Activated gamma-delta T cell (primary cell): ENCODE measurements at places on chromosomes 4 and X.

GRCh38 chr4:82851885-82852750 is 38.8 kb downstream of the SEC31A start:
- no peak for DNase-seq

GRCh38 chr4:165678236-165678935 is 194.7 kb upstream of the TLL1 start:
- no peak for DNase-seq

DNA sequence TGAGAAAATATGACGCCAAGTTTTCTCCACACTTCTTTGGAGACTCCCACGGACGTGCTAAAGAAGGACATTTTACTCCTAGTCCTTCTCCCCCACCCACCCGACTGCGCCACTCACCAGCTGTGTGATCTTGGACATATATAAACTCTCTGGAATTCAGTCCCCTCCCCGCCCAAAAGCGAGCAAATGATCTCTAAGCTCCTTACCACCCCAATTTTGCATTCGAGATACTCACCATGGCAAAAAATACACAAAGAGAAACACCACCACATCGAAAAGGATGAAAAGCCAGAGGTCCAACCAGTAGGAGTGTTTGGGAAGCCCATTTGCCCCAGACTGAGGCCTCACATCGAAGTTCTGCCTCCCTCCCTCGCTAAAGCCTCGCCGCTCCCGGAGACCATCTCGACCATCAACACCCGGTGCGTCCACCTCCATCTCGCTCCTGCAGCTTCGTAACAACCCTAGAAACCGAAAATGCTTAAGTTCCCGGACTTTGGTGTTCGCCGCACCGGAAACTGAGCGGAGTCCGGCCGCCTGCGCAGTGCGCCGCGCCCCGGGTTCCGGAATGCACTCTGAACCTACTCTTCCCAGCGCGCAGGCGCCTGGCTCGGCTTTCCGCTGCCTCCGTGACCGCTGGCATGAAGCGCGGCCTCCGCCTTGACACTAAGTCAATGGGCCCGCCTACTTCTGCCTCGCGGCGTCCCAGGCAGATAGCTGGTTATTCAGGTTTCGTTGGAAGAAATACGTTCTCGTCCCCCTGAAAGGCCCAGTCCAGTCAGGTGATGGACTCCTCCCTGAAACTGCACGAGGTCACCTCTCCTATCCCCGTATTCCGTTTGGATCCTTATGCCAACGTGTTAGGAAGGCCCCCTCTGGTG is 21.6 kb downstream of the FABP2 start:
- no peak for DNase-seq

DNA sequence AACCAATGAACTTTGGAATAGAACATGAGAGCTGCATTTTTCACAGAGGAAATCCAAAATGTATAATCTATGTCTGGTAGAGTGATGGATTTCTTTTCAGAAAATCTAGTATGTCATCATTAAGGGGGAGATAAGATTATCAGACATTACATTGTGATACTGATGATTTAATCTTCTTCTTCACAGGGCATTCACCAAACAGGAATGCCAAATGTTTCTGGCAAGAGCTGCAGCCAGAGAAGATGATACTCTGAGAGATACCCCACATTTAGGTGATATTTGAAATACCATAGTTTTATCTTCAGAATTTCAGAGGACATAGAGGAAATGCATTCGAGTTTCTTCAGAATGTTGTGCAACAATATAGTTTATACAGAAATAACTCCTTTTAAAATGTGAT is 1523.7 kb upstream of the ADGRL3 start:
- no peak for DNase-seq

- peak; percentile 55 for DNase-seq
Measured at GRCh38 chrX:44343412-44344141, at the start of gene EFHC2. Gene EFHC2, minus strand, starts transcription at chrX:44343672. Its CDS starts 84 bp downstream, at chrX:44343588.

DNA sequence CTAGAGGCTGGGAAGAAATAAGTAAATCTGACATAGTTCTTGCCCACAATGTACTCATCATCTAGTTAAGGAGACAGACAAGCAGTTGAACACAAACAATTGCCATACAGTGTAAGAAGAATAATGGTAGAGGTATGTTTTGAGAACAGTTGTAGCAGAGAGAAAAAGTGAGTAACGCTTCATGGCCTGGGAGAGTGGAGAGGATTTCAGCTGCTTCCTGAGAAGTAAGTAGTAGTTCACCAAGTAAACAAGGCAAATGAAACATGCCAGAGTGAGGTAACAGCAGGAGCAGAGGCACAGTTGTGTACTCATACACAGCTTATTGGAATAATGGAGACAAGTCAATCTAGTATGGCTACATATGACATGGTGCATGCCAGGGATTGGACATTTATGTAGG is 53.6 kb upstream of the RAP2C start:
- no peak for DNase-seq

- DNase-seq, result no peak
Measured at GRCh38 chrX:10108288-10108687, 48.5 kb upstream of the CLCN4 start.

- no peak for DNase-seq
Measured at GRCh38 chr4:57344296-57344695, 234.1 kb upstream of the IGFBP7 start.

- no peak for DNase-seq
Measured at GRCh38 chrX:95612350-95612749, 1072.3 kb upstream of the DIAPH2 start.

GRCh38 chrX:124594017-124594651 is 247.8 kb downstream of the SH2D1A start:
- no peak for DNase-seq

- no peak for DNase-seq
Measured at GRCh38 chr4:153809307-153809706, 20.4 kb upstream of the SFRP2 start.

- DNase-seq, result no peak
Measured at GRCh38 chrX:84830836-84831235, 172.8 kb upstream of the APOOL start.

- DNase-seq, result no peak
Measured at GRCh38 chr4:72975488-72975784, 94.1 kb downstream of the COX18 start.

GRCh38 chr4:2761035-2761923 is 5.1 kb upstream of the TNIP2 start:
- no peak for DNase-seq

GRCh38 chr4:76748649-76749048 is 149.3 kb downstream of the SOWAHB start:
- DNase-seq, result no peak

GRCh38 chrX:119093991-119094735 is 21.4 kb downstream of the CT47C1 start:
- no peak for DNase-seq

GRCh38 chrX:65589304-65589703 is 54.7 kb upstream of the LAS1L start:
- DNase-seq, result no peak

GRCh38 chrX:145821898-145822571 is 4.4 kb downstream of the SLITRK2 start:
- no peak for DNase-seq

DNA sequence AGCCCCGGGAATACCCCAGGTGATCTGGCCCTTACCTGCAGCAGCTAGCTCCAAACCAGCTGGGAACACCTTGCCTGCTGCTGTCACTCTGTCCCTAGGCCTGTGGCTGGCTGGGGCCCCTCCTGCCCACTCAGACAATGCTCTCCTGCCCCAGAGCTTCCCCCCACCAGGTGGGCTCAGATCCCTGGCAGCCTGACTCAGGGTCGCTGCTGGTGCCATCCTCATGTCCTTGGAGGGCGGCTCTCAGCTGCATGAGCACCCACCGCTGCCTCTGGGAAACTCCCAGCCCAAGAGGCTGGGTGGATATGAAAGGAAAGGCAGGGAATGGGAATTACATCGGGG is 15.8 kb downstream of the C4orf50 start:
- no peak for DNase-seq
